ENCODE measurements at places on chromosomes 16 and 17.
A peak's percentile ranks its signal among the peaks of the same experiment; 100 is the strongest.

DNA sequence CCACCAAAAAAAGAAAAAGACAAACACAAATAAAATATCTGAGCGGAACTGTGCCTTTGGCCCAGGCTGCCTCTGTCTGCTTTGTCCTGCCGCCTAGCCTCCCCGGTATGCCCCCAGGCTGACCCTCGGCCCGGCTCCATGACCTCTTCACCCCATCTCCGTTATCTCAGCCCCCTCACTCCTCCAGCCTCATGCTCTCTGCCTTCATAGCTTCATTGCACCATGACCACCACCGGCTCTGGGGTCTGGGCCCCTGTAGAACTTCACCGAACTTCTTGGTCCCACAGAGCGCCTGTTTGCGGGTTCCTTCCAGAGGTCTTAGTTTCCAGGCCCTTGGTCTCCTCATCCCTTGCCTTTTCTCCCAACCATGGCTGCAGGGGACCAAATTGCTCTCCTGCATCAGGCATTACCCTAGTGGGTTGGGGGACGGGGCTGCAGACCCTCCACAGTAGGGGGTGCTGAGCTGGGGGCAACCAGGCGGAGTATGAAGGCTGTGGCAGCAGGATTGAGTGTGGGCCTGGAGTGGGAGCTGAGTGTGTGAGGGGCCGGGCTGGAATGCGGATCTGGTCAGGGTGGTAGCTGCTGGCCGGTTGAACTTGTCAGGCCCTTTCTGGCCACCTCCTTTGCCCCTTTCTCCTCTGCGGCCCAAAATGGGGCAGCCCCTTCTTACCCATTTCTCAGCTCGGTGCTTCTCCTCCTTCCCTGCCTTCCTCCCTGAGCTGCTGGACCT, 6.9 kb downstream of the HIRIP3 start:
- no peak for DNase-seq

DNA sequence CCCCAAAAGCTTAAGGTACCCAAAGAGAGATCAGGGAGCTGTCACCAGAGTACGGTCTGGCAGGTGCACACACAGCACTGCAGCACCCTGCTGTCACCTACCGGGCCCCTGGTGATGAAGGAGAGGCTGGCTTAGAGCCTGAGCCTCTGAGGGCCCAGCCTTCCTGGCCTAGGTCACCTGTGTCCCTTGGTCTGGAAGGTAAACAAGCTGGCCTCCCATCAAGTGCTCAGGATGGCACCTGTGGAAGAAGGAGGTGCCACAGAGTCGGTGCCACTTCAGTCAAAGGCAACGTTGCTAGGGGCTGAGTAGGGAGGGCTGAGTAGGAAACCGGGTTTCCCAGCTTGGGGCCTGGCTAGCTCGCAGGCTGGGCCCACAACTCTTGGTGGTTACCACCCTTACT, 70.7 kb downstream of the COG7 start:
- DNase-seq: no peak

DNA sequence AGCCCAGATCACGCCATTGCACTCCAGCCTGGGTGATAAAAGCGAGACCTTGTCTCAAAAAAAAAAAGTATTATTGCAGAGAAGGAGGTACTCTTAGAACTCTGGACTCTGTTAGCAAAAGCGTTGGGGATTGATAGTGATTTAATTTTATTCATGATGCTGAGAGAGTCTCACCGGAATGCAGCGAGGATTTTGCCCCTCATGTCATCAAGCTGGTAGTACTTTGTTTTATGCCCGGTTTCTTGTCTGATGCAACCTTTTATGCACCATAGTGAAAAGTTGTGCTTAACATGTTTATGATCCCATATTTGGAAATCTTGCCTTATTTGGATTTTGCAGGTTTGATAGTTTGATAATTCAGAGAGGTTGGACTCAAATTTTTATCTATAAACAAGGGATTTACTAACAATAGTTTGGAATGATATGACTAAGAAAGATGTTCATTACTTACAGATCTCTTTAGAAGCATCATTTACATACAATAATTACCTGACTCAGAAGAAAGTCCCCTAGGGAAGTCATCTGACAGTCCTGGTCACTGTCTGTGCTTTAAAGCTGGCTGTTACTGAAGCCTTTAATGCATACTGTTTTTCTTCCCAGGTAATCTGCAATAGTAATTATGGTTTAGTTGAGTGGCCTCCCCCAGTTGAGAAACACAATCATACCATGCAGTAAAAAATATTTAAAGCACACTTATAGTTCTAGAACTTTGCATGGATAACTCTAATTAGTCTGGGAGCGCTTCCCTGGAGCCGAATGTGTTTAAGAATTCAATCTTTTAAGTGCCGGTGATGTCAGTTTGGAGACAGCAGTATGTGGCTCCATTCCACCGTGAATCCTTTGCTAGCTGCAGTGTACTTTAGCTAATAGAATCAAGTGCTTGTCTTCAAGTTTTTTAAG, 120.9 kb downstream of the PRKCA start:
- no peak for DNase-seq

GRCh38 chr17:2123375-2124251, 68.7 kb downstream of the HIC1 start:
- no peak for DNase-seq

DNA sequence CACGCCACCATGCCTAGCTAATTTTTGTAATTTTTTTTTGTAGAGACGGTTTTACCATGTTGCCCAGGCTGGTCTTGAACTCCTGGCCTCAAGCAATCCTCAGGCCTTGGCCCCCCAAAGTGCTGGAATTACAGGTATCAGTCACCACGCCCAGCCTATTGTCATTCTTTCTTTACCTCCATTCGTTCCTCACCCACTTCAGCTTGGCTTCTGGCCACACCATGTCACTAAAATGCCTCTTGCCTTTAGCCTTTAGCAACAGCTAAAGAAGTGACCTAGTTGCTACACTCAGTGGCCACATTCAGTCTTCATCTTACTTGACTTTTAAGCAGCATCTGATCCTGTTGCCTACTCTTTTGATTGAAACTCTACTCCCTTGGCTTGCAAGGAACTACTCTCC, 3.6 kb upstream of the LRRC75A start:
- DNase-seq: no peak

- peak; percentile 33 for DNase-seq
Measured at GRCh38 chr16:50666658-50667496, 14.2 kb downstream of the SNX20 start.

- no peak for DNase-seq
Measured at GRCh38 chr17:75270966-75271232, at the start of gene MIF4GD. TSS of gene MIF4GD (minus strand) at chr17:75271231. CDS start at chr17:75270195, 1,036 bp downstream.

- DNase-seq: no peak
Measured at GRCh38 chr16:86052926-86053325, 154.0 kb downstream of the IRF8 start.

DNA sequence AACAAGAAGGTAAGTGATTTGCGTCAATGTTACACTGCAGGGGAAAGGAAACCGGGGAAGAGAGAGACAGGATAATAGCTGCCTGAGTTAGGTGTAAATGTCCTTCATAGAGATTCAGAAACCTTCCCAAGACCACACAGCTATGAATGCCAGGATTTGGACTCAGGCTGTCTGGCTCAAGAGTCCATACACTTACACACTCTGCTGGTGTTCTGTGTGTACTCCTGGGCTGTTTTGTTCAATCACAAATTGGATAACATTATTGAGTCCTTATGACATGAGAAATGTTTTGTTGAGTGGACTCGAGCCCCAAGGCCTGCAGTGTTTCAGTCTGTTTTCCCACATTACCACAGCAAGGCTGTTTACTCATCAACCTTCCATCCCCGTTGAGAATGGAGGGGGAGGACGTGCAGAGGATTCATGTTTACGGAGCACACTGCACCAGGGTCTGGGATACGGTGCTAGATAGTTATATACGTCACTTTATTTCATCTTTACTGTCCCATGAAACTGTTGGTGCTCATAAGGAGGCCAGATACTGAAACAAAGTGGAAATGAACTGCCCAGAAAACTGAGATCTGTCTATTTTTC, 450.8 kb downstream of the HAPSTR1 start:
- DNase-seq: no peak

- no peak for DNase-seq
Measured at GRCh38 chr16:82108100-82108499, 61.9 kb downstream of the MPHOSPH6 start.

GRCh38 chr17:10875430-10875851, 37.6 kb upstream of the PIRT start:
- no peak for DNase-seq

DNA sequence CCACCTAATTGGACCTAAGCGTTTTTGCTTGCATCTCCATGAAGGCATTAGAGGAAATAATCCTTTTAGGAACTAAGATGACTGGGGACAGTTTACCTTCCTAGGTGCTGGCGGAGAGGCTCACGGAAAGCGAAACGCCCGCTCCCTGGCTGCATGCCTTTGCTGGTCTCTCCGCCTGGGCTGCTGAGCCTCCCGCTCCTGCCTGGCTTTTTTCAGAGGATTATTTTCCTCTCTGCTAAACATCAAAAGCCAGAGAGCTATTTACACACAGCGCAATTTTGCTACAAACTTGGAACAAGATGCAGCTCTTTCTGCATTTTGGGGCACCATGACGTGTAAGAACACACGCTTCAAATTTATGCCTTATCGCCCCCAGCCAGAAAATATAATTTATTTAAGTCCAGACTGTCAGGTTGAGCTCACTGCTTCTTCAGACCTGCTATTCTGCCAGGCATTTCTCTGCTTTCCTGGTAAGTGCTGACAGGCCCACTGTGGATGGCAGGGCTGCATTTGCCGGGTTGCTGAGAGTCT, 124.4 kb downstream of the SPACA3 start:
- DNase-seq: no peak

DNA sequence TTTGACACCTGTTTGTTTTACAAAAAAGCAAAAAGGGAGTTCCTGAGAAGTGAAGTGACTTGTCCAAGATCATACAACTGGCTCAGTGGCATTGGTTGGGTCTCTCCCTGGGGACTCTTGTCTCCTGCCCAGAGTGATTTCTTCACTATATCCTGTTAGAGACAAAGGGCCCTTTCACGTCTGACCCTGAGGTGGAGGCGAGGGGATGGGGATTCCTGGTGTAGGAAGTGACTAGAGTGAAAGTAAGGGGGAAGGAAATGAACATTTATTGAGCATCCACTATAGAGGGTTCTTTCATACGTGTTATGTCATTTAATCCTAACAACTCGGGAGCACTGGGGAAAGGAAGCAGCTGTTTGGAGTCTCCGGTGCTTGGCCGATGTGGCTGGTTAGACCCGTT, 9.0 kb downstream of the ITGB3 start:
- no peak for DNase-seq

DNA sequence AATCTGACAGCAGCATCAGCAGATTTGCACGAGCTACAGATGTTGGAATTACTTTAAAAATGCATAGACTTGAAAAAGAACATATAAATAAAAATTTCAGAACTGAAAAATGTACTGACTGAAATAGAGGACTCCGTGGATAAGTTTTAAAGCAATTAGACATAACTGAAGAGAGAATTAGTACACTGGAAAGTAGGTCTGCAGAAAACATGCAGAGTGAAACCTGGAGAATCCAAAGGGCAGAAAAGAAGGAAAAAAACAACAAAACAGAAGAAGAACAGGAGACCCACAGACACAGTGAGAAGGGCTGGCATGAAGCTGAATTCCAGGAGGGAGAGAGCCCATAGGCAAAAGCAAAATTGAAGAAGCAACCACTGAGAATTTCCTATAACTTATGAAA, 57.2 kb upstream of the ENPP7 start:
- no peak for DNase-seq

DNA sequence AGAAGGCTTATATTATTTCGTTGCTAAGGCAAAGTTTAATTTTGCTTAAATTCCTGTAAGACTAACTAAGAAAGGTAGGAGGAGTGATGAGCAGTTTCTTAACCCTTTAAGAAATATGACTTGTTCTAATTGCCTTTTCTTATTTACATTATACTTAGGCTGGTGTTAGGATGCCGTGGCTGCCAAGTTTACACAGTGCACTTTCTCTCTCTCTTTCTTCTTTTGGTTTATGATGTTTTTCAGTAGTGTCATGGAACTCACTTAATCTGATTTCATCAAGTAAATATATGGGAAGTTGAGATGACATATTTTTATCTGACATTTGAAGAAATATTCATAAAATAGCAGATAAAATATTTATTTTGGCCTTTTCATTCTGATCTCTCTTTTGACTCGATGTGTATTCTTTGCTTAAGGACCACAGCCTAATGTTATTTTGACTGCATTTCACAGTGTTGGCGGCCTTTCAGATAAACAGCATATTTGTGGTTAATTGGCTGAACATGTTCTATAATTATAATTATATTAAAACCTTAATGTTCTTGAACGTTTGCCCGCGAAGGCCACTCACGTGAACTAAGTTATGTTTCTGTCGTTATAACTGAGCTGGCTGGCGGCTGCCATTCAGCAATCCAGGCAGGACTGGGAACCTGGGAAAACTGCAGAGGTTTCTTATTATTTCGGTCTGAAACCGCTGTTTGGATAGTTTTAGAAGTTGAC, 191.6 kb downstream of the WWOX start:
- DNase-seq: no peak

- DNase-seq: no peak
Measured at GRCh38 chr16:5379954-5380353, 282.4 kb upstream of the EEF2KMT start.

- no peak for DNase-seq
Measured at GRCh38 chr16:2465653-2466415, 5.3 kb upstream of the NTN3 start.

DNA sequence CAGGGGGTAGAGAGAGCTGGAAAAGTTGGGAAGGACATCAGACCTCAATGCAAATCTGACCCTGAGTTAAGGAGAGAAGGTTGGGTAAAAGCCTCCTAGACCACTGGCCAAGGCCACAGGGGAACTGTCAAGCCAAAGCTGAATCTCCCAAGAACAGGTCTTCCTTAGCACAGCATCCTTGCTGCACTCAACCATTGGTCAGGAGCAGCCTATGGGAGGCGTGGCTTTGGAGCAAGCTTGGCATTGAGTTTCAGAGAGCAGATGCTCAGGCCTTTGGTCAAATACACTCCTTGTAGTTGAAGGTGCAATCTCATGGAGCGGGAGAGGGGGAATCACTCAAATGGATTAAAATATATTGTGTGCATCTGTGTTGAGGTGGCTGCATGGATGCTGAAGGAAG, 21.8 kb downstream of the SOX9 start:
- no peak for DNase-seq

GRCh38 chr16:997440-998051, 16.0 kb downstream of the SOX8 start:
- peak; percentile 56 for DNase-seq

GRCh38 chr16:11296351-11296705, 15.2 kb upstream of the PRM1 start:
- DNase-seq: no peak

DNA sequence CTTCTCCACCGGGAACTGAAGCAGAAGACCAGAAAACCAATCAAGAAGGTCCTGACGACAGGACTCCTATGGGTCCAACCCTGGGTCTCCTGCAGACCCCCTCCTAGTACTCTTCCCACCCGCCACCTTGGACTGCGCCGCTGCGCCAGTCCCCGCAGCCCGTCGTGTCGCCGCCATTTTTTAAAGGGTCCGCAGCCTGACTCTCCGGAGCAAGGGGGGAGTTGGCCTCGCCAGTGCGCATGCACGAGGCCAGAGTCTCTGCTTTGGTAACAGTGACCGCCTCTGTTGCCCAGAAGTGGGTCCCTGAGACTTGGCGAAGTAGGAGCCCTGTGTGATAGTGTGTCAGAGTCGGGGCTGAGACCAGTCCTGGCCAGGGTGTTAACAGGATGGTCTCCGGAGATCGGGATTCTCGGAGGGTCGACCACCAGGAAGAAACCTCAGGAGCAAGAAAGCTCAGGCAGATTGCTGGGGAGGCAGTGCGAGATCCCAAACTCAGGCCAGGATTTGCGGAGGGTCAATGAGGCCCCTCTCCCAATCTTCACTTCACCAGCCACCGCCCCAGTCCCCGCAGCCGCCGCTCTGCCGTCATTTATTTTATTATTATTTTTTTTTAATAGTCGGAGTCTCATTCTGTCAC, 612.5 kb downstream of the KCNJ18 start:
- no peak for DNase-seq

Data from activated CD4-positive, alpha-beta T cell treated with anti-CD3 and anti-CD28 coated beads for 1 hour (primary cell).